ENCODE measurements at places on chromosomes 1 and 21. TPM values are rescaled to one million over a fixed set of nuclear protein-coding genes. Genes with fewer than 3 reads are reported as not detected.
A peak's percentile ranks its signal among the peaks of the same experiment; 100 is the strongest.

The SIM2 gene
- not detected for total RNA-seq

The CYP4Z1 gene
- total RNA-seq, result not detected

DNA sequence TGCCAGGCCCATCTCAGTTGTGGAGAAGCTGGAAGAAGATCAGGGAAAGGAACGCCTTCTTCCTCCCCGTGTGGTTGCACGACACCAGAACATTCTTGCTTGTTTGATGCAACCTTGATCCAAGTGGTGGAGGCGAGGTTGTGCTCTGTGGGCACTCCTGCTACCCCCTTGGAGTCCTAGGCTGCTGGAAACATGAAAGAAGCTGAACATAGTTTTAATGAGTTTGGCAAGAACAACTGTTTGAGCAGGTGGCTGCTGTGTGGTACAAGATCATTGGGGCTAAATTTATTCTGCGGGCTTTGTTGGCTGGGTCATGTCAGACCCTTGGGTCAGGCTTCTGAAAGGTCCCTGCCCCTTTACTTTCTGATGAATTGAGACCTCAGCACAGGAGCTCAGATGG is 5.9 kb downstream of the KAZN start:
- DNase-seq, result no peak
- peaks cover 38% of the 10 kb centered on the region for H3K4me1 ChIP-seq
- H3K27ac ChIP-seq, result no peak overlapping the region
- peaks cover 2% of the 10 kb centered on the region for H3K36me3 ChIP-seq

The PCAT6 gene
- total RNA-seq, result 9.9 TPM

DNA sequence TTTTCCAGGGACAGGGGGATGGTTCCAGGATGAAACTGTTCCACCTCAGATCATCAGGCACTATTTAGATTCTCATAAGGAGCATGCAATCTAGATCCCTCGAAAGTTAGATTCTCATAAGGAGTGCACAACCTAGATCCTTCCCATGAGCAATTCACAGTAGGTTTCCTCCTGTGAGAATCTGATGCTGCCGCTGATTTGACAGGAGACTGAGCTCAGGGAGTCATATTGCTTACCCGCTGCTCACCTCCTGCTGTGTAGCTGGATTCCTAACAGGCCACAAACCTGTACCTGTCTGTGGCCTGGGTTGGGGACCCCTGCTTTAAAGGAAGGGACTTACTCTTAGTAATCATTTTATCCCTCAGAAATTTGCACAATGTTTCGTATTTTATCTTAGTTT is 9.3 kb downstream of the CTH start:
- no peaks in the 10 kb centered on the region for H3K4me1 ChIP-seq
- H3K36me3 ChIP-seq, result peaks cover 5% of the 10 kb centered on the region

- peaks cover 36% of the 10 kb centered on the region for H3K27me3 ChIP-seq
- no peak overlapping the region for H3K4me3 ChIP-seq
- H3K27ac ChIP-seq, result no peak overlapping the region
- peaks cover 25% of the 10 kb centered on the region for H3K4me1 ChIP-seq
- DNase-seq, result no peak
These were observed 3.1 kb upstream of the EFNA3 start for GRCh38 chr1:155075535-155075934.

DNA sequence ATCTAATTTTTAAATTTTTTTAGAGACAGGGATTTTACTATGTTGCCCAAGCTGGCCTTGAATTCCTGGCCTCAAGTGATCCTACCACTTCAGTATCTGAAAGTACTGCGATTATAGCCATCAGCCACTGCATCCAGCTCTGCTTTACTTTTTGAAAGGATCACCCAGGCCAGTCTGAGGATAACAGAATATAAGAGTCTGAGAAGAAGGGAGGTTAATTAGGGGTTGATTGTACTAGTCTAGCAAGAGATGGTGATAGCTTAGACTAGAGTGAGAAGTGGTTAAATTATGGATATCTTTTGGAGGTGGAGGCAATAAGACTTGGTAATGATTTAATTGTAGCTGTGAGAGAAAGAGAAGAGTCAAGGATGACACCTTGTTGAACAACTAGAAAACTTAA is 32.2 kb downstream of the PHACTR4 start:
- peaks cover 31% of the 10 kb centered on the region for H3K4me1 ChIP-seq
- H3K36me3 ChIP-seq, result peaks cover 6% of the 10 kb centered on the region
- H3K27ac ChIP-seq, result peak overlapping the region; percentile 92
- H3K4me3 ChIP-seq, result no peak overlapping the region
- DNase-seq, result no peak
- H3K27me3 ChIP-seq, result no peaks in the 10 kb centered on the region
